ENCODE measurements at places on chromosomes 1 and 21.
A peak's percentile ranks its signal among the peaks of the same experiment; 100 is the strongest.

DNA sequence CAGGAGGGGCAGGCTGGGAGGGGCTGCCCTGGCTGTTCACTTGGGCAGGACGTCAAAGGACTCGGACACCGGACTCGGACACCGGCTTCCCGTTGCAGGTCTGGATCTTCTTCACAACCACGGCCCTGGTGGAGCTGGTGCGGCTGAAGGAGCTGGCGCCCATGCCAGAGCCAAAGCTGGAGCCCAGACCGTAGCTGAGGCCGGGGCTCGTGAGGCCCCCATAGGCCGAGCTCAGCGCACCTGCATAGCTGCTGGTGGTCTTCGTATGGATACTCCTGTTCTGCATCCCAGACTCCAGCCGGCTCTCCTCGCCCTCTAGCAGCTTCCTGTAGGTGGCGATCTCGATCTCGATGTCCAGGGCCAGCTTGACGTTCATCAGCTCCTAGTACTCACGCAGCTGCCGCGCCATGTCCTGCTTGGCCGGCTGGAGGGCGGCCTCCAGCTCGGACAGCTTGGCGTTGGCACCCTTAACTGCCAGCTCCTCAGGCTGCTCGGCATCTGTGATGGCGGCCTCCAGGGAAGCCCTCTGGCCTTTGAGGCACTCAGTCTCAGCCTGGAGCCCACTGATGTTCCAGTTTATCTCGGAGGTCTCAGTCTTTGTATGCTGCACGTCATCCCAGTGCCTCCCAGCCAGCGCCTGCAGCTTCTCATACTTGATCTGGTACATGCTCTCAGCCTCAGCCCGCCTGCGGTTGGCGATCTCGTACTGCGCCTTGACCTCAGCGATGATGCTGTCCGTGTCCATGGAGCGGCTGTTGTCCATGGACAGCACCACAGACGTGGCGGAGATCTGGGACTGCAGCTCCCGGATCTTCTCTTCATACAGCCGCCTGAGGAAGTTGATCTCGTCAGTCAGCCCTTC is 15.1 kb upstream of the KLF17 start:
- no peak for DNase-seq

- DNase-seq, result no peak
Observed at GRCh38 chr1:1149416-1149815, 24.3 kb upstream of the TTLL10 start.

- no peak for DNase-seq
Observed at GRCh38 chr1:234499943-234500245, 20.9 kb upstream of the TARBP1 start.

GRCh38 chr1:8565802-8566201 is 247.9 kb downstream of the SLC45A1 start:
- DNase-seq, result no peak

GRCh38 chr1:198359024-198359653 is 181.3 kb downstream of the ATP6V1G3 start:
- no peak for DNase-seq

GRCh38 chr1:10701145-10701544 is 95.3 kb downstream of the CASZ1 start:
- no peak for DNase-seq

DNA sequence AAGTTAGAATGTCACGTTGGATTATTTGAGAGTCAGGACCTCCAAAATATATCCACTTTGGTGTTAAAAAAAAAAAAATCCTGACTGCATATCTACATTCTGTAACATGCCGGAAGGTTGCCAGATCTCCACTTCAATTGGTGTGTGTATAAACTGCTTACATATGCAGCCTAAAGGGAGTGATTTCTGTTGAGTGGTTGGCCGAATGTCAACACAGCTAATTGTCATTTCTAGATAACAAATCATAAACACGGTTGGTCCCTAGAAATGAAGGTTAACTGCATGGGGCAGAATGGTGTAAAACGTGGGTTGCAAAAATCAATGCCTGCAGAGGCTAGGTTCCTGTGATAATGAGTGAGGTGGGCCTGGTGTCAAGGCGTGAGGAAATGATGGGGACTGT is 15.0 kb upstream of the ROR1 start:
- DNase-seq, result no peak

- DNase-seq, result no peak
Observed at GRCh38 chr1:177977141-177977540, 7.3 kb upstream of the SEC16B start.

GRCh38 chr1:235586413-235586812 is 63.2 kb downstream of the GNG4 start:
- DNase-seq, result no peak

- DNase-seq, result no peak
Observed at GRCh38 chr1:111792249-111792648, 36.5 kb downstream of the DDX20 start.

- DNase-seq, result no peak
Observed at GRCh38 chr21:33968080-33968994, 52.7 kb upstream of the ATP5PO start.

DNA sequence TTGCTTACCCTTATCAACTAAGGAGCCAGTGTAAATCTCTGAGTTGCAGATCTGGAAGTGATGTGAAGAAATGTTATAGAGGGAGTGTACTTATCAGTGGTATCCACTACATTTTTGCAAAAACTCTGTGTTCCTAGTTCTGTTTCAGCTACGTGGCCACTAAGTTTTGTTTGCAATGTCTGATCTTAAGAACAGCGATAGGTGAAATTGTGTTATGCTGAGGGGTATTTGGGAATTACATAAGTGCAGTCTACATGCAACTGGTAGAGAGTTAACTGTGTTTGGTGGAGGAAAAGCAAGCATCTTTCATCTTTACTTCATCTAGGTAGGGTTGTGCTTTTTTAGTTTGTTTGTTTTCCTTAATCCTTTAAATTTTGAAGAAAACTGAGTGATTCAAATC is 198.8 kb upstream of the SGIP1 start:
- no peak for DNase-seq

DNA sequence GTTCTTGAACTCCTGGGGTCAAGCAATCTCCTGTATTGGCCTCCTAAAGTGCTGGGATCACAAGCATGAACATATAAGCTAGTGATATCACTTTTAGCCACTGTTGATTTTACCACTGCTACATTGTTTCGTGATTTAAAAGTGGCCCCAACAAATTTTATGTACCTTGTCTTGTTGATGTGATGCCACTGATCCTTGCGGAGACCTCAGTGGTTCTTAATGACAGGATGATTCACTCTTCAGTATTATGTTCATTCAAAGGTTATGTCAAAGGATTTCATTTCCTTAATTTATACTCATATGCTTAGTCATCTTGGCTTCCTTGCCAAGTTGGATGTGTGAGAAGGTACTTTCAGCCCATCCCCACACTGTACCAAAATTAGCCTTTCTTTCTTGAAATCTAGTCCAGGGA is 12.1 kb downstream of the PRKACB start:
- DNase-seq, result no peak

GRCh38 chr1:186958520-186958919 is 129.8 kb downstream of the PLA2G4A start:
- no peak for DNase-seq

GRCh38 chr1:211738691-211739301 is 63.4 kb upstream of the NEK2 start:
- peak; percentile 13 for DNase-seq

DNA sequence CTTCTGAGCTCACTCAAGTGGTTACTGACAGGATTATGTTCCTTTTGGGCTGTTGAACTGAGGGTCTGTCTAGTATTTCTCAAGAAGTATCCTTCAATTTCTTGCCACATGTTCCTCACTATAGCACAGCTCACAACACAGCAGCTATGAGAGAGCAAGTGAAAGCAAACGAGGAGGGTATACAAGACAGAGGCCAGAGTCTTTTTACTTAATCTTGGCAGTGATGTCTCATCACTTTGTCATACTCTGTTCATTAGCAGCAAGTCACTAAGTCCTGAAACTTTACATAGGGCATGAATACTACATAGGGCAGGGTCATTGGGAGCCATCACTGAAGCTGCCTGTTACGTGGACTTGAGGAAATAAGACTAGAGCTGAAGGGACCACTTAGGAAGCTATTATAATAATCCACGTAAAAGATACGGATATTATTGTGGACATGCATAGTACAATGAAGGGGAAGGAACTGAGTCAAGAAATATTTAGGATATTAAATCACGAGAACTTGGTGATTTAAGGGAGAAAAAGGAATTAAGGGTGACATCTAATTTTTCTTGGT is 63.7 kb downstream of the SLC30A7 start:
- no peak for DNase-seq

DNA sequence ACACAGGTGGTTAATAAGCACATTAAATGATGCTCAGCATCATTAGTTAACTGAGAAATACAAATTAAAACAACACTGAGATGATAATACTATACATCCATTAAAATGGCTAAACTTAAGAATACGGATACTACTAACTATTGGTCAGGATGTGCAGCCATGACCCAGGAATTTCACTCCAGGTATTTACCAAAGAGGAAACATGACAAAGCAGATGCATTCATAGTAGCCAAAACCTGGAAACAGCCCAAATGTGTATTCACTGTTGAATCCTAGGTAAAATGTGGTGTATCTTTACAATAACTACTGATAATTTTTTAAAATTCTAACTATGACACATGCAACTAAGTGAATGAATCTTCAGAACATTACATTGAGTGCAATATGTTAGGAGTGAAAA is 73.0 kb downstream of the PTPRC start:
- DNase-seq, result no peak

DNA sequence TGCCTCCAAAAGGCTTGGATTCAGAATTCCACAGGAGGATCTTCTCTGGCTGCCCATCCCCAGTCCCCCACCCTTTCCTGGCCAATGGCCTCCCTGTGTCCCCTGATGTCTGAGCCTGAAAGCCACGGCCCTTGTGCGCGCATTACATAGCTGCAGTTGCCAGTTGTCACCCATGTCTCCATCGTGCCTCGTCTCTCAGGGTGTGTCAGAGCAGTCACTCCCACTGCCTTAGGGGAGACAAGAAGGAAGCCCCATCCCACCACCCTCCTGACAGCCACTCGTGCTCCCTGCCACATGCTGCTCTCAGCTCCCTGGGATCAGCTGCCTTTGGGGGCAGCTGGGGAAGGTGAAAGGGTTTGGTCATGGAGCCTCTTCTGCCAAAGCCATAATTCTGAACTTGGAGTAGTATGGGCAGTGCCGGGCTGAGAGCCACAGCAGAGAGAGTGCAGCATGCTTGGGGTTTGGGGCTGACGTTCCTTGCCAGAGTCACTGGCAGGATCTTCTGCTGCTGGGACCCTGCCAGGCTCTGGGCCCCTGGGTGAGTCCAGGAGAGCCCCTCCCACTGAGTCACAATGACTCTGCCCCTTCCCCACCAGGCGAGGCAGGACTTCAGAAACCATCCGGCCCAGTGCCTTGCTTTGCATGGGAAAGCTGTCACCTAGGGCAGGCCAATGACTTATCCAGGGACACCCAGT is 285.9 kb upstream of the VAMP3 start:
- no peak for DNase-seq

DNA sequence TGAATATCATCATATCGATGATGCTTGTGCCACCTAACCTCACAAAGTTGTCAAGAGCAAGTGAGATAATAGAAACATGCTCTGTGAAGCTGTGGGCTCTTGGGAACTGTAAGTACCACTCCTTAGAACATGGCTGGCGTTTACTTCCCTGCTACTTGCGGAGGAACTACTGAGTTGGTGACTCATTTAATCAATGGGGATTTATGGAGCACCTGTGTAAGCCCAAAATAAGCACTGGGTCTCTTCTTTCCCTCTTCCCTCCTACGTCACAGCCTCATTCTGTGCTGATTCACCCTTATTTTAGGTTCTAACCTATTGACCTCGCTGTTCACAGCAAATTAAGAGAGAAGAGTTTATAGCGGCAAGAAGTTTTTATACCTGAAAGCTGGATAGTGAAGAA is 52.9 kb downstream of the PRDM2 start:
- no peak for DNase-seq

DNA sequence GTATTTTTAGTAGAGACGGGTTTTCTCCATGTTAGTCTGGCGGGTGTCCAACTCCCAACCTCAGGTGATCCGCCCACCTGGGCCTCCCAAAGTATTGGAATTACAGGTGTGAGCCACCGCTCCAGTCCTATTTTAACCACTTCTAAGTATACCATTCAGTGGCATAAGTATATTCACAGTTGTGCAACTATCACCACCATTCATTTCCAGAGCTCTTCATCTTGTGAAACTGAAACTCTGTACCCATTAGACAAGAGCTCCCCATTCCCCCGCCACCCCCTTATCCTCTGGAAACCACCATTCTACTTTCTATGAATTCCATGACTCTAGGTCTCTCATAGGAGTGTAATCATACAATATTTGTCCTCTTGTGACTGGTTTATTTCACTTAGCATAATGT is 40.2 kb upstream of the CAMTA1 start:
- DNase-seq, result no peak

DNA sequence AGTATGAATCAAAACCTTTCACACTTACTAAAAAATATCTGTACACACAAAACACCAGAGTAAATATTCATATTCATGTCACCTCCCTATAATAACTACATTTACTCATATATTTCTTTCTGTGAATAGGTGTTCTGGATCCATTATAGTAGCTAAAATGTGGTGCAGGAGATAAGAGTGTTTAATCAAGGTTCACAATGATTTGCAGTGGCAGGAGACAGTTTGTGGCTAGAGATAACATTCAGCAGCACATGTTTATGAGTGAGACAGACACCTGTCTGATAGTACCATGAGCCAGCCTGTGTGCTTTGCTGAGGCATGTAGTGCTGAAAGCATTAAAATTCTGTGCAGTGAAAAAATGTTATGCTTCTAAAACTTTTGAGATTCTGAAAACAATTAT is 410.3 kb downstream of the SRGAP2C start:
- no peak for DNase-seq

GRCh38 chr21:38312822-38313221 is 56.0 kb downstream of the KCNJ15 start:
- DNase-seq, result no peak

Measured in activated T-cell treated with anti-CD3 and anti-CD28 coated beads, Interleukin-2, amount 50 U/mL, for 4 hours (primary cell).